Endodermal cell (in vitro differentiated cells): ENCODE measurements at places on chromosomes 7 and 10. TPM values are rescaled to one million over a fixed set of nuclear protein-coding genes. Genes with fewer than 3 reads are reported as not detected.

DNA sequence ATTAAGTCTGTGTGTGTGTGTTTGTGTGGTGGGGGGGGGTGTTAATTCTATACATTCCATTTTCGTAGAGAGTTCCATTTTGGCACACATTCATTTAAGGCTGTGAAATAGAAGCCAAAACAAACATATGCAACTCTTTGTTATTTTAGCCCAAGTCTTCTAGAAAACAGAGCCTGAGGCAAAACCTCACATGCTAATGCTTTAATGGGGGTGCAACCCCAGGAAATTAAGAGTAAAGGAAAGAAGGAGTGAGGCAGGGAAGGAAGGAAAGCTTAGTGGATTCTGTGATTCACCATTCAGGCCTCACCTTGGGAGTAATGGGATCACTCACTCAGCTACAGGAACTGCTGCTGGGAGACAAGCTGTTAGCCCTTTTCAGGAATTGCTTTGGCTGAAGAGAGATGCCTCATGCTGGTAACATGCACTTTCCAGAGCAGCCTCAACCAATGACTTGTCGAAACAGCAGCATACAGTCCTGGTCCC lies 73.0 kb upstream of the CTTNBP2 start:
- DNase-seq: peak; percentile 66

DNA sequence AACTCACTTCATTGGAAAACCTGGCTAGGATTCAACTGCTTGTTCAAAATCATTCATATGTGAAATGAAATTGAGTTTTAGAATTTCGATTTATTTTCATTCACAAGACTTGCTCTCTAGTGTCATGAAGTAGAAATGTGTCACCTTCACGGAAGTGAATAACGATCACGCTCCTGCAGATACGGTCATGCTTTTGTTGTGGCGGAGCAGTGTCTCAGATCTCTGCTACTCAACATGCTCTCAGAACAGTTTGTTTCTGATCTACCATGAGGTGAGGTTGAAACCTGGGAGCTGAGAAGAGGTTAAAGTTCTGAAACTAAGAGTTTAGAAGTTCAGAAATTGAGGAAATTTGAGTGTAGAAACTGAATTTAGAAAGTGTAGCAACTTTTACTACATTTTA lies 13.8 kb upstream of the PITRM1 start:
- no peak for DNase-seq

DNA sequence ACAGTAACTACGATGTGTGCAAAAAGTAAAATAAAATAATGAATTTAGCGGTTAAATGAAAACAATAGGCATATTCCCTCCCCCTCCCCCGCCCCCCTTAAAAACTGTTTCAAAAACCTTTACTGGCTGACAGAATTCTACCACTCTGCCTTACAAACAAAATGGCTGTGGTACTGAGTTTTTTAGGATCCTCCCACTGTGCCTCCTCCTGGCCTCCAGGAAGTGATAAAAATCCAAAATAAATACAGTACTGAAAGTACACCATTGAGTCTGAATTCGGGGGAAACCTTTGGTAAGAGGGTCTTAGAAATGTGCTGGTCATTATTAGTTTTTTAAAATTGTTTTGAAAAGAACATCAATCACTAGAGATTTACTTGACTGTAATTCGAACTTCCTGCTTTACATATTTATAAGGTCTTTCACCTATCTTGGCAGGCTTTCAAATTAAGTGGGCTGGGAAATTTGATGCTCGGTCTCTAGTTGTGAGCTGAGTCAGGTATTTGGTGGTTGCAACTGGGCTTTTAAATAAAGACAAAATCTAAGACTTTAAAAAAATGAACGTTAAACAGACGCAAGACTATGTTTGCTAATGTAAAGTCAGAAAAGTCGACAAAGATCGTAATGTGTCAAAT lies 32.5 kb upstream of the EPC1 start:
- DNase-seq: peak; percentile 56

GRCh38 chr10:90087197-90088023 lies 386.0 kb downstream of the KIF20B start:
- no peak for DNase-seq

DNA sequence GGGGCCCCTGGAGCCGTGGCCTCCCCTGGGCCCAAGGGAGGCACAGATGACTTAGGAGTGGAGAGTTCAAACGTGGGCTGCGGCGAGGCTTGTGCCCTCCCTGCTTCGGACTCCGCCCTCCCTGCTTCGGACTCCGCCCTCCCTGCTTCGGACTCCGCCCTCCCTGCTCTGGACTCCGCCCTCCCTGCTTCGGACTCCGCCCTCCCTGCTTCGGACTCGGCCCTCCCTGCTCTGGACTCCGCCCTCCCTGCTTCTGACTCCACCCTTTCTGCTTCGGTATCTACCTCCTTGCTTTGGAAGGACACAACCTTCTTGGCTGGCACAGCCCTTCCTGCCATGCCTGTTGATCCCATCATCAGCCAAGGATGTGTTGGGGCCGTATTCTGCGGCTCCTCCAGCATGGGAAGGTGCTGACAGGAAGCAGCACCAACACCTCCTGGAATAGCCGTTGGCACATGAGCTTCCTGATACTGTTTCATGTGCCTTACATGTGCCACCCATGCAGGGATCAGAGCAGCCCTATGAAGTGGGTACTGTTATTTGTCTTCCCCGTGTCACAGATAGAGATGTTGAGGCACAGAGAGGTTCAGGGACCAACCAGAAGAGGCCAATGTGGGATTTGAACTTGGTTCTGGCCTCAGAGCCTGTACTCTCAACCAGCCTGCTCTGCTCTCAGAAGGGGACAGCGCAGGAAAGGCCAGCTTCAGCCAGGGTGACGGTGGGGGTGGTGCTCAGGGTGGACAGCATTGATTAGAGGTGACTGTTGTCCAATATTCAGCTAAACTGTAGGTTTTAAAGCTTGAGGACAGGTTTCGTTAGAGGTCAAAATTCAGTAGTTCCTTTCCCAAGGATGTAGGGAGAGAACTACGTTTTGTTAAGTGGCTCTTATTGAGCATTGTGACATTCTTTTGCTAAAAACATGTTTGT lies 114.5 kb downstream of the NKX6-2 start:
- peak; percentile 60 for DNase-seq

GRCh38 chr10:122475100-122475499 lies 13.7 kb downstream of the HTRA1 start:
- DNase-seq: no peak

DNA sequence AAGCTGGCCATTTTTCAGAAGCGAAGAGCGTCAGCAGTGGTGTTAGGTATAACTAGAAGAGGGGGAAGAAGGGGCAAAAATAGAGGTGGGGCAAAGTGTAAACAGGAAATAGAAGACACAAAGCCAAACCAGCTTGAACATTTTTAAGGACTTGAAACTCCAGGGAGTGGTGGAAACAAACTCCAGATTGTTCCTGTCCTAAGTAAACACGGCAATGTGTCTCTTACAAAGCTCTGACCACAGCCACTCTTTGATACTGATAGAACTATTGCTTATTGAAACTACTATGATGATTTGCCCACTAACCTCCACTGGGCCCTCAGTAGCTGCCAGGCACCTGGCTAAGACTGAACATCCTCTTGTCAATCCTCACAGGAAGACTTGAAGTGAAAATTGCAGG lies 20.8 kb upstream of the CDH23 start:
- DNase-seq: no peak

DNA sequence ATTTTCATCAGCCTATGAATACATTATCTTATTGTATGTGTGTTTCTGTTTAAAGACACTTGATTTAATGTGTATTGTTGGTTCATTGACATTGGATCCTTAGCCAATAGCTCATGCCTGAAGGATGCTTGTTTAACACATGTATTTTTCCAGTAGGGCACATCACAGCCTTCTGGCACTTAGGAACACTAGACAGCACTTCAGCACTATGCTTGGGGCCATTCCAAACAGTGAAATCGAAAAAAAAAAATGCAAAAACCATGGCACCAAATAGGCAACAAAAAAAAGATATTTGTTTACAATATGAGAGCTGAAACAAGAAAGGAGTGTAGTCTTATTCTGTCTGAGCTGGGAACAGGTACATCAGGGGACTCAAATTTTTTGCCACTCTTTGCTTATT lies 262.8 kb downstream of the SLC25A13 start:
- no peak for DNase-seq

- no peak for DNase-seq
Observed at GRCh38 chr7:93897680-93898079, 7.1 kb upstream of the TFPI2 start.

- no peak for DNase-seq
Observed at GRCh38 chr7:30074422-30075030, 46.3 kb downstream of the PLEKHA8 start.

GRCh38 chr7:142626420-142627035 lies 122.7 kb upstream of the PRSS1 start:
- peak; percentile 95 for DNase-seq

- no peak for DNase-seq
Observed at GRCh38 chr7:7256731-7257274, 74.5 kb downstream of the C1GALT1 start.

DNA sequence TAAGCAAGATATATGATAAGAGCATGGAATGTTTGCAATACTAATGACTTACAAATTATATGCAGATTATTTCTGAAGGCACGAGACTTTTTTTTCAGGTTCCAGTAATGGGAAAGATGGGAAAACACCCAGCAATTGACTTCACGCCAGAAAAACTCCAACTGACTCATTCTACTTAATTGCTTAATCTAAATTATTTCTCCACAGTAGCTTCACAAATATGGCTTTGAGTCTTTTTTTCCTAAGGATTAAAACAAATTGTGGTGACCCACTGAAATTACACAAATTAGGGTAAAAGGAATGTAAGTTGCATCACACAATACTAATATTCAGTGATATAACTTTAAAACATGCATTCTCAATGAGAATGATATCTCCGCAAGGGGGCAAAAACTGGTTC lies 138.7 kb downstream of the GNAI1 start:
- no peak for DNase-seq

DNA sequence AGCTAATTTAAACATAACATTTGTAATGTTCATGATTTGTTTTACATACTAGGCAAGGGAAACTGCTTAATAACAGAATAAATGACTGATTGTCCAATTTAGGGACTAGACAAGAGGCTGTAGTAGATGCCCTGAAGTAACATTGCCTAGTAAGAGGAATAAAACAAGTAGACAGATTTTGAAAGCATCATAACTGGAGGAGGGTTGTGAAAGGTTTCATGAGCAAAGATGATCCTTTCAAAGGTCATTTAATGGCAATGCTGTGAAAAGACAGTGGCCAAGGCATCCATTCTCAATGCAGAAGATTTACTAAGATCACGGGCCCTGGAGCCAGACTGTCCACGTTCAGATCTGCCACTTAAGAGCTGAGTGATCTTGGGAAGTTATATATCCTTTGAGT lies 44.8 kb upstream of the HHEX start:
- DNase-seq: no peak

DNA sequence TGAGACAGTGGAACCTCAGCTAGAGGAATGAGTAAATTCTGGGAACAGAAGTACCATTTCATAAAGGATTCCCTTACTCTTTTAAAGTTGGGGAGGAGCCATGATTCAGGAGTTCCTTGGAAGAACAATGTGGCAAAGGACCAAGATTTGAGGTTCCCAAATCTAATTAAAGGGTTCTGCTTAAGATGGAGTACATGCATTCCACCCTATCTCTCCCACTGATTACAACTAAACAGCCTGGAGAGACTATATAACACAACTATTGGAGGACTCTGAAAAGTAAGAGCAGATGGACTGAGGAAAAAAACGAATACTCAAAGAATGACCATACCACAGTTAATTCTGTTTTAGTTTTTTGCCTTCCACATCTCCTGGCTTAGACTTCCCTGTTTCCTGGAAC lies 212.9 kb upstream of the IMMP2L start:
- DNase-seq: no peak

DNA sequence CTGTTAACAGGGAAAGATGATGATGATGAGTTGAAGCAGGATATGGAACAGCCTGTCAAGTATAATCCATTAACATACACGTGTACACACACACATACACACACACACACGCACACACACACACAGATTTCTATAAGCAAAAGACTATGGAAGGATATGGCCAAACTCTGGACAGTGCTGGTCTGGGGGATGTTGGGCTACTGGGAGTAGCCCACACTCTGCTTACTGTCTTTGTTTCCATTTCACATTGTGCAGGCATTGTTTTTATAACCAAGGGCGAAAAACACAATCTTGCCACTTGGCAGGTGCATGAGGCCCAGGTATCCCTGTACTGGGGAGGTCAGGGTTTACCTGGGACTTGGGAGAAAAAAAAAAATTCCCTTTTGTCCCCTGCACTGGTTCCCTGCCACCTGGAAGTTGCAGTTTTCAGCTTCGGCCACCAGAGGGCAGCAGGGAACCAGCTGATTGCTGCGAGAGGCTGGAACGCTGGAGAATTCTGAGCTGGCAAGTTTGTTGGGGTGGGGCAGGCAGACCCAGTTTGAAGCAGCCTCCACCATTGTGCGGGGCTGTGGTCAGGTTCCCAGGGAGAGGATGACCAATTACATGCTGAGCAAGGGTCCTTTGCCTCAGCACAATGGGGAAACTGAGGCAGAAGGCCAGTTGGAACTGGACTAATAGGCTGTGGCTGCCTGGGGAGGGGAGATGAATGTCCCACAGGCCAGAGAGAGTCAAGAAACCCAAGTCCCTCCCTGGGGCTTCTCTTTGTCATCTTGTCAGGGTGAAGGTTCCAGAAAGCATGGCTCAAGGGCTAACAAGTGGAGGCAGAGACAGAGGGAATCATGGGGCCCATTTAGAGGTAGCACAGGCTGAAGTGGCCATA lies 27.3 kb downstream of the PPIF start:
- peak; percentile 95 for DNase-seq

GRCh38 chr7:150993511-150993910 lies 2.7 kb downstream of the NOS3 start:
- DNase-seq: peak; percentile 79

DNA sequence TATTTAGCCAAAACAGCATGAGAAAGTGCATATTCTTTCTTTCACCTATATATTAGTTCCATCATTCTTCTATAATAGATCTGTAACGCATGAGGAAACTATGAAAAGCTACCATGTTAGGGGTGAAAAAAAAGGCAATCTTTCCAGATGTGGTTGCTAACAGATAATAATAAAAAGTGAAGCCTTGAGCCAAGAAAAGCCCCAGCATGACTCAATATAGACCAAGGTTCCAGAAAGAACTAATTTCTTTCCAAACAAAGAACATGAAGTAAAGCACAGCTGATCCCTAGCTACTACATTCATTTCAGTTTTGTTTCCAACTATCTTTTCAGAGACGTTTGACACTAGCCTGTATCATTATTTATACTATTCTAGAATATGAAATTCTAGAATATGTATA lies 16.4 kb downstream of the ARL4A start:
- DNase-seq: no peak

The IFIT5 gene
- total RNA-seq: 1.5 and 1.7 TPM in 2 replicates

The SORCS1 gene
- total RNA-seq: 40.3 and 57.4 TPM in 2 replicates

The GIMAP8 gene
- total RNA-seq: not detected in 2 replicates

The CACNA2D1 gene
- 16.9 to 20.0 TPM (median 18.7 TPM) in 3 replicates for total RNA-seq

The SPACDR gene
- total RNA-seq: 1.4 to 2.1 TPM (median 1.5 TPM) in 3 replicates

The ITIH5 gene
- 3.7 to 5.3 TPM (median 4.7 TPM) in 3 replicates for total RNA-seq

The ARHGAP21 gene
- 51.6 to 65.5 TPM (median 54.7 TPM) in 3 replicates for total RNA-seq

The ADAM12 gene
- 0.14 and 0.46 TPM in 2 replicates for total RNA-seq

The C10orf53 gene
- not detected in 3 replicates for total RNA-seq
